ENCODE measurements at places on chromosomes 4 and X. TPM values are rescaled to one million over a fixed set of nuclear protein-coding genes. Genes with fewer than 3 reads are reported as not detected.

The NDUFC1 gene
- 34.7 TPM for total RNA-seq

The ETNPPL gene
- total RNA-seq: not detected

The GPR50 gene
- total RNA-seq: not detected

The AGA gene
- total RNA-seq: 61.8 TPM

The TBC1D8B gene
- 5.4 TPM for total RNA-seq

The KCNE5 gene
- 0.51 TPM for total RNA-seq

Measured in fibroblast of lung (primary cell).